ENCODE measurements at places on chromosomes 12 and 14.

- DNase-seq: no peak
These were observed 27.1 kb downstream of the FAM222A start for GRCh38 chr12:109740694-109741245.

DNA sequence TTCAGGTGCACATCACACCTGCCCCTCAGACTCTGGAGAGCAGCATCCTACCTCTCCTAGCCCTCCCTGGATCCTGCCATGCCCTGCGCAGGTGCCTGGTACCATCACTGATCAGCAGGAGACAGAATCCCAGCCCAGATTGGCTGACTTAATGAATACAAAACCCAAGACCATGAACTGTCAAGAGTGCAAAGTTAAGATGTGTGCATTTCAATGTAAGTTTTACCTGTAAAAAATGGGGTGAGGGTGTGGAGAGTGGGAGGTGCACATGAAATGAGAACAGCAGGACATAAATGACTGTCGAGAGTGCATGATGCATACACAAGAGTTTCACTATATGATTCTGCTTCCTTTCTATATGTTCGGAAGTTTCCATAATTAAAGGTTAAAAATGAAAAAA is 57.9 kb upstream of the GPR68 start:
- DNase-seq: no peak

GRCh38 chr14:22194664-22195063 is 394.4 kb downstream of the DAD1 start:
- no peak for DNase-seq

GRCh38 chr14:54662491-54663133 is 95.7 kb downstream of the SAMD4A start:
- DNase-seq: no peak

GRCh38 chr12:56161690-56162351 is 3.7 kb downstream of the MYL6 start:
- no peak for DNase-seq

GRCh38 chr12:104263026-104263425 is 40.5 kb upstream of the EID3 start:
- no peak for DNase-seq

GRCh38 chr14:36755756-36756155 is 94.1 kb downstream of the PAX9 start:
- DNase-seq: no peak

DNA sequence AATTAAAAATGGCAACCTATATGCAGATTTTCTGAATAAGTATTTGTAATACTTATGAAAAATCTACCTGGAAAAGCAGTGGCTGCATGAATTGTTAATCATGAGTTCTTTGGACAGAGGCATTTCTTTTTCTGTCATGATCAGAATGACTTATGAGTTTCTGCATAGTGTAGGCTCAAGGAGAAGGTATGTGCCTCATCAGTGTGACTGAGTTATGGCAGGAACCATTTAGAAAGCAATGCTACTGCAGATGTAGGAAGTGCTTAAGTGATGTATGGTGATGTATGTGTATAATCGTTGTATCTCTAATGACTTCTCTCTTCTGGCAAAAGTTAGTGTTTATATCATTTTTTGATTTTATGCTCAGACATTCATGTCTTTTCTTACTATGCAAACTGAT is 816.4 kb upstream of the FBXO33 start:
- no peak for DNase-seq

DNA sequence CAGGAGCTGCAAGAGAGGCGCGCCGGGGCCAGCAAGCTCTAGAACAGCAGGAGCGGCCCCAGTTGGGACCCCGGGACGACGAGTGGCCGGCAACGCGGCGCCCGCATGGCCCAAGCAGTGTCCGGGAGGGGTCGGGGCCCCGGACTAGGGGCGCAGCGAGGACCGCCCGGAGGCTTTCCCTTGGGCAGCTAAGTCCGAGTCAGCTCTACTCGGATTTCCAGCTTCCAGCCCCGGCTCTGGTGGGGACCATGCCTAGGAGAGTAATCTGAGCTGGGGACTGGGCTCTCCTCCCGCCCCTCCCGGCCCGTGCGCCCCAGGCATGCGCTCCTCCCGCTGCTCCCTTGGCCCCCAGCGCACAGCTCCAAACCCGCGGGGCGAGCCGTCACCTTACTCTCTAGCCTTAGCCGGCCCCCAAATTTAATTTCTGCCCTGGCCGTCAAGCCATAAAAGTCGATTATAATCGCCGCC is 41.6 kb upstream of the CAPRIN2 start:
- DNase-seq: no peak

DNA sequence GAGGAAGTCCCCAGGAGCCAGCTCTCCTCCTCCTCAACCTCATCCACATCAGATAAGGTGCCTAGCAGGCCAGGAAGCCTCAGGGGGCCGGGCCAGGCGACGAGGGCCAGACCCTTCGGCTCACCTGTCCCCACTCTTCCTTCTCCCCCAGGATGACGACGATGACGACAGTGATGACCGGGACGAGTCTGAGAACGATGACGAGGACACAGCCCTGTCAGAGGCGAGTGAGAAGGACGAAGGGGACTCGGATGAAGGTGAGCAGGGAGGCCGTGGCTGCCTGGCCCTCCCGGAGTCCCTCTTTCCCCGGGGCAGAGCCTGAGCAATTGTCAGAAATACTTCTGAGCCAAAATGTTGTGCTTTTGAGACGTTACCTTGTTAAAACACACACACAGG is 13.8 kb downstream of the SETD1B start:
- no peak for DNase-seq

DNA sequence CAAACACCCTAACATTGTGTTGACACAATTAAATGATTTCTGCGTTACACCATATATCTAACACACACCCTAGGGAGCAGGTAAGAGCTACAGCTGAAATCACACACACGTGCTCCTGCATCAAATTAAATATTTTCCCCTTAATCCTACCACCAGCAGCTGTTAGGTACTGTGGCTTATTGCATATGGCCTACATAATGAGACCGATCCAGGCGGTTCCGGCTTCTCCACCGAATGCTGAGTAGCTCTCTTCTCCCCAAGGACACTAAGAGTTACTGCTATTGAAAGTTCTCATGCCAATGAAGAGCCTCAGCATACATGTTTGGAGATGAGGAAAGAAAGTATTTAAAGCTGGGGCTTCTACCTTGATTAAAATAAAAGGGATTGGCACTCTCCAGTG is 472.2 kb upstream of the STXBP6 start:
- DNase-seq: no peak

Data from GM12864 (cell line).